ENCODE measurements at places on chromosomes 3 and 15.

- no peak for DNase-seq
Measured at GRCh38 chr15:92533298-92533697, 122.3 kb downstream of the FAM174B start.

GRCh38 chr15:81897057-81897677 lies 148.7 kb downstream of the MEX3B start:
- DNase-seq = no peak

GRCh38 chr15:74245342-74245931 lies 9.3 kb downstream of the CCDC33 start:
- DNase-seq = no peak

DNA sequence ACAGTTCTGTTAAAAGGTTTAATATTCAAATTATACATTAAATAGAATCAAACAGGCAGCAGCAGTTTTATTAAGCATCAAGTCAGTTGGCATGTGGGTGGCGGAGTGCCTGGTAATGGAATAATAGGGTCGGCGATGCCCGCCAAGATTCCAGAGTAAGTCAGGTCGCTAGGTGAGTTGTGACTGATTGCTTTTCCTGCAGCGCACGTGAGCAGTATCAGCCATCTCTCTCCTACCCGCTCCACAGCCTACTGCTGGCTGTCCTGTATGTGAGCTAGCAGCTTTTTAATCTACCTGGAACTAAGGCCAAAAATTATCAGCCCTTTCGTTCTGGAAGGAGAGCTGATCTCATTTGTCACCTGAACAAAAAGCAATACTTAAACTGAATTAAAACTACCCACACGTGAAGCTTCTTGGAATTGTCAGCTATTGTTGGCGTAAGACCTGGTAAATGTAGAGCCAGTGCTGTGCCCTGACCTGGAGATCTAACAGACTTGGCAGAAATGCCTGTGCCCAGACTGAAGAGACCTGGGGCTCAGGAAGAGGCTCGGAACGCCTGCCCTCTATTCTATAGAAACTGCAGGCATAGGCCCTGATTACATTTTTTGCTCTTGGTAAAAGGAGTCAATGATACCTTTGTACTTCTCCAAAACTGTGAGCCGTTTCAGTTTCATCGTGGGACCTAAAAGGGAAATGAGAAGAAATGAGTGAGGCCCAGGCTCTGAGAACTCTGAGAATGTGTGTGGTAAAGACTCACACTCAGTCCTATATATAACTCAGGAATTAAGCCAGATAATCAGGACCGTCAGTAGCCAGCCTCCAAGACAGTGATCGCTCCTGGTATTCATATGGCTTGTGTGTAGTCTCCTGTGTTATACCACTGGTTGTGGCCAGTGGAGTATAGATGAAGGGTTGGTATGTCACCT lies 21.9 kb downstream of the IDH3A start:
- no peak for DNase-seq

- no peak for DNase-seq
Measured at GRCh38 chr3:195177422-195178123, 93.4 kb downstream of the XXYLT1 start.

GRCh38 chr15:94056314-94056713 lies 175.0 kb upstream of the MCTP2 start:
- no peak for DNase-seq

DNA sequence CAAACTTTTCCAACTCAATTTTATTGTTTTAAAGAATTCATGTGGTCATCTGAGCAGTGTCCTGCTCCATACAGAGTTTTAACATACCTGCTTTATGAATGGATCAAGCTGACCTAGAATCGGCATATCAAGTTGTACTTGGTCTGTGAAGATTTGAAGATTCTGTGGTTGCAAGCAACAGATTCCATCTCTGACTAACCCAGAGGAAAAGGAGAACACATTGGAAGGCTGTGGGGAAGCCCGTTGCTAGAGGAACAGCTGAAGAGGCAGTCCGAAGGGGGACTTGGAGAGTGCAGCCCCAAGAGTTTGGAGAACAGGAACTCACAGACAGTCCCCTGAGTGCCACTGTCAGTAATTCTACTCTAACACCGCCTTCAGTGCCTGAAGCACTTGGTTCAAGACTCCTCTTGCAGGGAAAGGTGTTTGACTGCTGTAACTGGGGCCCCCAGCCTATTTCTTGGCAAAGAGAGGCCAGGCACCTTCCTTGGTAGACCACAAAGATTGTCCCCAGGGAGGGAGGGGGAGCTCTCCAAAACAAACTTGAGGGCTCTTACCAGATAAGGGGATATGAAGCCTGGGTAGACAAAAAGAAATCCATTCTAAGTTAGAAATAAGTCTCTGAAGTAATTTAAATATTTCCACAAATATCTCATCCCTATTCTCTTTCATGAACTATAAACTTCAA lies 88.8 kb downstream of the LARS2 start:
- DNase-seq = no peak

DNA sequence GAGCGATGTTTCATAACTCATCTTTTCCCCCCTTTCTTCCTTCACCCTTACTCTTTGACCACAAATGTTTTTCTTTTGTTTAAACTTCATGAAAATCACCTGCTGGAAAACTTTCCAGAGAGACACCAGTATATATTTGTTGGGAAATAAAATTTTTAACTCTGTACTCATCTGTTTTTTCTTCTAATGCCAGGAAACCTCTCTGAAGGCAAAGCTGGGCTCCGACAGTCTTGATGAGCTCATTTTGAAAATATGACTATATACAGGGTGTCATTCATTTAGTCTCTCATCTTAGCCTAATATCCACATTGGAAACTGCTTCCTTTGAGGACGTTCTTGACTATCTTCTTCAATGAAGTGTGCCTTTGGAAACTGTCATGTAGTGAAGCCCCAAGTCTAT lies 339.6 kb upstream of the ROBO2 start:
- DNase-seq = no peak

- DNase-seq = no peak
Measured at GRCh38 chr3:155013427-155013826, 66.7 kb upstream of the MME start.

GRCh38 chr15:38076786-38077185 lies 142.3 kb downstream of the TMCO5A start:
- DNase-seq = no peak

DNA sequence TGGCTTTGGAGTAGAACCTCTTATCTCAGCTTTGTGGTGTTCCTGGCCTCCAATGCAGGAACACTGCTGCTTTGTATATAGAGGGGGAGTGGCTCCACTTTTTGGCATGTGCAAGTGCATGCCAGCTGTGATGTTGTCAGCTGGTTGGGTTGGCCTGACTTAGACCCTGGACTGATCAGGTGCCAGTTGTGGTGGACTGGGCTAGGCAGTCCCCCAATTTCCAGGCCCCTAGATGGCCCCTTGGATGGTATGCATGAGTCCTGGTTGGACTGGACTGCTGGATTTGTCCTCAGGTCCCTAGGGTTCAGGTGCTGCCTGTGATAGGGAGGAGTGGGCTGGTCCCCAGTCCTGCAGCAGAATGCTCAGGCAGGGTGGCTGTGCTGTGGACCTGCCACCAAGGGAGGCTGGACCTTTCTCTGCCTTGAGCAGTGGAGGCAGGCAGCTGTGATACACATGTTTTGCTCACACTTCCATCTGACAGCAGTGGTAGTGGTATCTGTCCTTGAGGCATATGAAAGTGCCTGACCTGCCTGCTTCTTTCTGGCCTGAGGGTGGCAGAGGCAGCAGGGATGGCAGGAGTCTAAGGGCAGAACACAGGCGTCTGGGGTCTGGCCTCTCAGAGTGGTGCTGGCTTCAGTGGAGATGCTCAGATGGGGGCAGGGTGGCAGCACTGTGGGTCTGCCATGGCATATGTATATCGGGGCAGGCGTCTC lies 74.8 kb downstream of the STXBP5L start:
- DNase-seq = no peak

- DNase-seq = no peak
Measured at GRCh38 chr3:138938877-138939560, 7.9 kb downstream of the FOXL2 start.

DNA sequence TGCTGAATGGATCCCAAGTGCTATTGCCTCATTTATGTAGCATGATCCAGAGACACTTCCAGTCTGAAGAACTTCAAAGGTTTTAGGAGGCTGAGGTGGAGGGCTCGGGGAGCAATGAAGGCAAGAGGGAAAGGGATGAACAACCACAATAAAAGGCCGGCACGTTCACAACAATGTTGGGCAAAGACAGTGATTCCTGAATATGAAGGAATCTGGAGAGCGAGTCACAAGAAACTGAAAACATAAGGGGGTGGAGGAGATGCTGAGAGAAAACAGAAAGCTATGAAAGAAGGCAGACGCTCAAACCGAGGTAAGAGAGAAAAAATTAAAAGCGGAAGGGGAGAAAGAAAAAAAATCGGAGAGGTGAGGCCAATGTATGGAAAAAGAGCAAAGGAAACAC lies 120.1 kb downstream of the GREM1 start:
- no peak for DNase-seq

DNA sequence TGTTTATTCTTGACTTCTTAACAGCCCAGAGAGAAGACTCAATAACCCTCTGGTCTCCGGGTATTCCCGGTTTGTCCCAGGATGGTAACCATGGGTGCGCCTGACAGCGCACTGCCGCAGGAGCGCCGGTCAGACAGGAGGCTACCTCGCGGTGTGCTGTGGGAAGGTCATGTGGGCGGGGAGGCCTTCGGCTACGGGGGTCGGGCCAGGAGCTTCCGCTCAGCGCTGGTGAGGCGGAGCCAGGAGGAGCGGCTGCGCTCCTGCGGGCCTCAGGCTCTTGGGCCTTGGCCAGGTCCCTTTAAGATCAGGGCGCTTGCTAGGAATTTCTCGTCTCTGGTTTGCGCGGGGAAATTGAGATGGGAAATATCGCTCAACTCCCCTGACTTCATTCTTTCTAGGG lies 182.3 kb upstream of the NDN start:
- DNase-seq = no peak

GRCh38 chr15:91866371-91866905 lies 12.9 kb downstream of the SLCO3A1 start:
- no peak for DNase-seq

GRCh38 chr3:54549607-54550220 lies 378.1 kb downstream of the LRTM1 start:
- no peak for DNase-seq

All from T-helper 17 cell (primary cell).